Right hindlimb (tissue), 1 donor: ENCODE measurements at places on chromosomes 2 and 18.

DNA sequence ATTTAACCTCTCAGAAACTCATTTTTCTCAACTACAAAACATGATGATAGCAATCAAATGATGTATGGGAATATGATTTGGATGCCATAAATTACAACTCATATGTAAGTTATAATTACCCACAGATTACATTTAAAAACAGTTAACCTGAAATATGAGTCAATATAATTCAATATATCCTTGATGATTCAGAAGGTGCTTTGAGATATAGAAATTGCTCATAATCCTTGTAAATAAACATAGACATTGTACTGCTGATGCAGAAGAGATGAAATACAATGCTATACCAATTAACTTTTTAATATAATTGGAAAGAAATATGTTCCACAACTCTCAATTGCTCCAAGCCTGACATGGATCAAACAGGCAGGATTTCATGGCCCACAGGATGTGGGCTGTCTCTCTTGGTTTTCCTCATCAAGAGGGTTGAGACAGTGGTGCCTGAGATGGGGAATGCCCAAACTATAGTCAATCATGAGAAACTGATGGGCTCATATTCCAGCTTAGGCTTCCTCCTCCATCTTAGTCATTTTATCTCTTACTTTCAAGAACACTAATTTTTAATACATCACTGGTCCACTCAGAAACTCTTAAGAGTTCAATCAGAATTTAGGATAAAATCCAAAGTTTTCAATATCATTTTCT, 49.4 kb downstream of the NCKAP5 start:
- no peak for DNase-seq

- DNase-seq = no peak
Measured at GRCh38 chr2:2744107-2744506, 413.0 kb upstream of the MYT1L start.

DNA sequence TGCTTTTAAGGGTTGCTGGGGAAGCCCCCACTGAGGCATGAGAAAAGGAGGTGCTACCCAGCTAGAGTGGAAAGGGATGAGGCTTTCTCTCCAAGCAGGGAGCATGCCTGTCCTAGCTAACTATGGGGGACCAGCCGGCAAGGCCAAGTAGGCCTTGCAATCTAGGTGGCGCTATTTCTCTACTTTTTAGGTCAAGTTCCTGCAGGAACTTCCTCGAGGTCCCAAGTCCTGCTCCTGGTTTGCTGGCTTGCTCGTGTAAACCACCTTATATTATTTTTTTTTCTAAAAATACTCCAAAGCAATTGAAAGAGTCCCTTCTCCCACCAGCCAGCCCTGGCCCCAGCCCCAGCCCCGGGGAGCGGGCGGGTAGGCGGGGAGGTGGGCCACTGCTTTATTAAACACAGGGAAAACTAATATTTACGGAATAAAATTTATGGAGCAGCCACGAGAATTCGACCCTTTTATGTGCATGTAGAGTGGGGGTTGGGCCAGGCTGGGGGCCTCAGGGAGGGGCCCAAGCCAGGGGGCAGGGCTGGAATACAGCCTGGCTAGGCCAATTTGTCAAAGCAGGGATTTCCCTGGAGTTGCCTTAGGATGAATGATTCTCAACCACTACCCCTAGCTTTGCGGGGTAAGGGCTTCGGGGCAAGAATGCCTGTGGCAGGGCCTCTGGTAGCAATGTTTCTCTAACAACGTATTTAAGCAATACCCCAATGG, 12.8 kb upstream of the IHH start:
- DNase-seq = peak; percentile 43

DNA sequence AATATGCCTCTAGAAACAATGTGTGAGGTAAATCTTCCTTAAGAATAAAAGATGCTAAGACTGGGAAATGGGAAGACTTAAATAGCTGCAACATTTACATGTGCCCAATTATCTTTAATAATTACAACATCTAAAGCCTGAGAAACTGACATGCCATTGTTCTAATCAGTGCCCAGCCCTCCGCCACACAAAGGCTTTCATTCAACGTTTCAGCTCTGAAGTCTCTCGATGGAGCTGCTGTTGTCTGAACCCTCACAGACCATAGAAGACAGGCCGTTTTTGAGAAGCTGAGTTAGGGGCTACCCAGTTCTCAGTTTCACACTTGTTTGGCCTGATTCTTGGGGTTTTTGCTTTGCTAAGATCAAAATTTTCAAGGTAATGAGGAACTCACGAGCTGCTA, 315.4 kb upstream of the CHST9 start:
- DNase-seq = no peak

- DNase-seq = no peak
Measured at GRCh38 chr2:147092266-147092665, 752.6 kb upstream of the ACVR2A start.

DNA sequence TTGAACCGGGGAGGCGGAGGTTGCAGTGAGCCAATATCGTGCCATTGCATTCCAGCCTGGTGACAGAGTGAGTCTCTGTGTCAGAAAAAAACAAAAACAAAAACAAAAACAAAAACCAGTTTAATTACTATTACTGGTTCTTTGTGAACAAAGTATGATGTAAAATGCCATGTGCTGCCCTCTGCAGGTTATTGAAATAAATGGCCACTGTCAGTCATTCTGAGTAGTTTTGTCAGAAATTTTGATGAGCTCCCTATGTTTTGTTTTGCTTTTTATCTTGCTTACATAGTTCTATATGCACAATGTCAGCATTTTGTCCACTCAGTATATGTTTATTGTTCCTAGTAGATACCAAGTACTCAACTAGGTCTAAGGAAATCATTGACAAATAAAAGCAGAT, 423.6 kb upstream of the CHST9 start:
- no peak for DNase-seq

- no peak for DNase-seq
Measured at GRCh38 chr2:164371916-164372315, 249.4 kb downstream of the GRB14 start.

DNA sequence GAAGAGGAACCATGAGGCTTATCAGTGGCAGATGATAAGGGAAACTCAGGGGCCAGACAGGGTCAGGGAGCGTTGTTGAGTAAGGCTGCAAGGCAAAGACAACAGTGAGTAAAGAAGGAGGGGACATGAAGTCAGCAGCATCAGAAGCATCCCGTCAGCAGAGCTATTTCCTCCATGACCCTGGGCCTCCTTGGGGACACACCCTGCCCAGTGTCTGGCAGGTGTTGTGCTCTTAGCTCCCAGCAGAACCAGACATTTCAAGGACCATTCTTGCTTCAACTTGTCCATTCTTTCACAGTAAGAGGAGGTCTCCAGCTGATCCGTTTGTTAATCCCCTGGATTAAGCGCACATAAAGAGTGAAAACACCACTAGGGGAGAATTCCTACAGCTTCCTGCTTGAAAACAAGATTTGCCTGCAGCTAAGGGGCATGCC, 88.7 kb upstream of the MEIS1 start:
- DNase-seq = no peak

- no peak for DNase-seq
Measured at GRCh38 chr18:60812921-60813320, 440.3 kb upstream of the MC4R start.

GRCh38 chr2:231199219-231199618, 788 bp downstream of the ARMC9 start:
- DNase-seq = no peak

- DNase-seq = no peak
Measured at GRCh38 chr2:187916799-187917198, 362.6 kb upstream of the TFPI start.

DNA sequence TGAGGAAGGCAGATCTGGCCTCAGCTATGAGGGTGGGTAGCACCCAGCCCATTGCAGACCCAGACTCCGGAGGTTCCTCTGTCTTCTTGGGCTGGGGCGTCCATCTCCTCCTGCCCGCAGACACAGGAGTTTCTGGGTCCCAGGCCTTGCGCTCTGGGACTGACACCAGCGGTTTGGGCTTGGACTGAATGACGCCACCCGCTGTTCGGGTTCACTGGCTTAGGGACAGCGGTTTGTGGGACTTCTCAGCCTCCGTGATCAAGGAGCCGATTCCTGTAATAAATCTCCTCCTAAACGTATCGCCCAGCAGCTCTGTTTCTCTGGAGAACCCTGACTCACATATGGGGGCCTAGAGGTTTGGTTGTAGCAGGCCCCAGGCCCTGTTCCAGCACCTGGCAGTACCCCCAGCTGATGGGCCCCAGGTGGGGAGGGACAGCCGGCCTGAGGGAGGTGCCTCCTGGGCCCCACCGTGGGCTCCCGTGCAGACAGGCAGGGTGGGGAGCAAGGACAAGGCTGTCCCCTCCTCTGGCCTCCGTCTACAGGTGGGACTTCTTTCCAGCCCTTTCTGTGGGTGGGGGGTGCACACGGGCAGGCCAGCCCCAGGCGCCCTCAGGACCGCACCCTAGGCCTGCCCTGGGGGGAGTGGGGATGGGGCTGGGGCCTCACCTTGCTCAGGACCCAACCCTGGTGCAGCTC, 4.5 kb upstream of the AQP12A start:
- peak; percentile 8 for DNase-seq

DNA sequence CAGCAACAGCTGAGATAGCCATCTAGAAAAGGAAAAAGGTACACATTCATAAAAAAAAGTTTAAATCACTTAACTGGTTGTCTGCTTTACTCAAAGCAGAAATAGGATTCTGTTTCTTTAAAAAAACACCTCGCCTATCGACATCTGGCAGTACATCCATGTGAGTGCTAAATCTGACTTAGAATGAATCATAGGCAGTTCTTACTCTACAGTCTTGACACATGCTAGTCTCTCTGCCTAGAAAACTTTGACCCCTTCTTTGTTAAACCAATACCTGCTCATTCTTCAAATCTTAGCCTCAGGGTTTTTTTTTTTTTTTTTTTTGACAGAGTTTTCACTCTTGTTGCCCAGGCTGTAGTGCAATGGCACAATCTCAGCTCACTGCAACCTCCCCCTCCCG, 37.1 kb upstream of the GPR75 start:
- no peak for DNase-seq

DNA sequence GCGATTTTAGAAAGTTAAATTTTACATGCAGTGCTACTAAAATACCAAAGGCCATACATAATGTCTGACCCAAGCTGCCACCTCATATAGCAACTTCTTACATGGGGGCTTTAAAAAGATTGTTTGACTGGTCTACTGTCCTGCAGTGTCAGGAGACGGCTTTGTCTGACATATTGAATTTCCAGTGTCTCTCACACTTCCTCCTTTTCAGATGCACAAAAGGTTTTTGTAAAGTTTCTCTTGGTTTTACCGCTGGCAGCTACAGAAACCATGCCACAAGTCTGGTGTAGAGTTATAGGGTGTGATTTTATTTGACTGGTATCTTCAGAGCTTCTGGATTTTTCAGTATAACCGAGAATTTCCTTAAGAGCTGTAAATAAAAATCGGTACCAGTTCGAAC, 1.1 kb upstream of the ASAP2 start:
- no peak for DNase-seq

DNA sequence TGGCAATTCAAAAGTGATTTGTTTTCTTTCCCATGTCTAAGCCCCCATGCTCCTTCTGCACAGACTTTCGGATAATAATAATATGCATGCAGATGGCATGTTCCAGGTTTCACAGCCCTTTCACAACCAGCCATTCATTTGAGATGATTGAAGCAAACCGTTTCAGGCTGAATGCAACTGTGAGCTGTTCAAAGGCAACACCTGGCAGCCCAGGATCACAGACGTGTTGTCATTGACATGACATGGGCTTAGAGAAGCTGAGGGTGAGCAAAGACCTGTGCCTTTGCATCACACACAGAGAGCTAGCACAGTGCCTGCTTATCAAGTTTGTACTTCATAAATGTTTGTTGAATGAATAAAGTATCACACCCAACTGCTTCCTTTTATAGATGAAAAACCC, 12.4 kb upstream of the ERMN start:
- DNase-seq = no peak

GRCh38 chr2:101619191-101619591, 78.3 kb upstream of the MAP4K4 start:
- DNase-seq = peak; percentile 30

DNA sequence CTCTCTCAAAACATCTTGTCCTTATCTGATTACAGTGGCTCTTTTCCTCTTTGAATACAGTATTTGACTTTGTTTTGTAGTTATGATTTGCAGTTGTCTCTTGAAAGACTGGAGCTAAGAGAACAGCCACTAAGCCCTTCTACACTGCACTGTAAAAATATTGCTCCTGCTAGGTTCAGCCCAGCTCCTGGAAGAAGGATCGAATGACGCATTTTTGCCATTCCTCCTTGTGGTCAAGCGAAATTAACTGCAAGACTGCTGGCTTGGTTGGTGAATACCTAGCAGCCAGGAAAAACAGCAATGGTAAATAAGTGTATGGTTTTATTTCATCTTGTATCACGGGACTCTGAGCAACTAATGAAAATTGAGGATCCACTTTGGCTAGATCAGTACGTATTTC, 407.8 kb upstream of the CDH2 start:
- peak; percentile 34 for DNase-seq

- DNase-seq = no peak
Measured at GRCh38 chr2:166573391-166573790, 79.3 kb upstream of the SCN7A start.

GRCh38 chr2:221517146-221517695, 54.9 kb downstream of the EPHA4 start:
- no peak for DNase-seq

GRCh38 chr2:159080641-159081040, 112.2 kb downstream of the TANC1 start:
- no peak for DNase-seq

GRCh38 chr2:3742743-3743508, 39.6 kb downstream of the DCDC2C start:
- DNase-seq = no peak

DNA sequence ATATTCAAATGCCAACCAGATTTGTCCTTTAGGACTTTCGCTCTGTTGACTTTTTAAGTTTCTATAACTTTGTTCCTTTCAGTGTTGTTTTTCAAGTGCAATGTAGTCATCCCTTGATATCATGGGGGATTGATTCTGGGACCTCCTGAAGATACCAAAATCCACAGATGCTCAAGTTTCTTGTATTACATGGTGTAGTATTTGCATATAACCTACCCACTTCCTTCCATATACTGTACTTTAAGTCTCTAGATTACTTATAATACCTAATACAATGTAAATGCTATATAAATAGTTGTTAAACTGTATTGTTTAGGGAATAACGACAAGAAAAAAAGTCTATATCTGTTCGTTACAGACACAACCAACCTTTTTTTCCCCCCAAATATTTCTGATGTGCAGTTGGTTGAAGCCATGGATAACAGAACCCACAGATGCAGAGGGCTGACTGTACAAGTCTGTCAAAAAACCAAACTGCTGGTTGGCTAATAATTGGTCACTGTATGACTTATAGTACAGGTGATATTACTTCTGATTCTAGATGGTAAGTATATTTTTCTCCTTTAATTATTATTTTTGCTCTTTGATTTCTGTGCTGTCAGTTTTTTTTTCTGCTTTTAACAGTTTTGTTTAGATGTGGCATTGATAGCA, 201.7 kb upstream of the STON1 start:
- no peak for DNase-seq

- no peak for DNase-seq
Measured at GRCh38 chr2:100119235-100119634, 23.2 kb downstream of the AFF3 start.

GRCh38 chr2:127410871-127411652, 7.2 kb upstream of the PROC start:
- DNase-seq = peak; percentile 61

DNA sequence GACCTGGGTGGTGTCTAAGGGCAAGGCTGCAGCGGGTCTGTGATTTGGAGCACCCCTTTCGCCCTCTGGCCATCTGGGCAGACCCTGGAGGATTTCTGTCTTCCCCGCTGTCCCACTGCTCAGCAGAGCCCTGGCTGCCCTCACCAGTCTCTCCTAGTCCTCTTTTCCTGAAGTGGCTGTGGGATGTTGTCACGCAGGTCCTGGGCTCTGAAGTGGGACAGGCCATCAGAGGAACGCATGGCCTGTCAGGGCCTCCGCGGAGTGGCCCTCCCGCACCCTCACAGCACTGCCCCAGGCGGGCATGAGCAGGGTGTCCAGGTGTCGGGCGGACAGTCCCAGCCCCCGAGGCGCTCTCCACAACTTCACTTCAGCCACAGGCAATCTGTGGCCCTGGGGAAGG, 1.1 kb upstream of the TMEM185B start:
- peak; percentile 13 for DNase-seq
